Activated CD4-positive, CD25-positive, alpha-beta regulatory T cell (primary cell): ENCODE measurements at places on chromosomes 12 and 14.

GRCh38 chr12:79056775-79057174, 192.2 kb downstream of the SYT1 start:
- DNase-seq = no peak

DNA sequence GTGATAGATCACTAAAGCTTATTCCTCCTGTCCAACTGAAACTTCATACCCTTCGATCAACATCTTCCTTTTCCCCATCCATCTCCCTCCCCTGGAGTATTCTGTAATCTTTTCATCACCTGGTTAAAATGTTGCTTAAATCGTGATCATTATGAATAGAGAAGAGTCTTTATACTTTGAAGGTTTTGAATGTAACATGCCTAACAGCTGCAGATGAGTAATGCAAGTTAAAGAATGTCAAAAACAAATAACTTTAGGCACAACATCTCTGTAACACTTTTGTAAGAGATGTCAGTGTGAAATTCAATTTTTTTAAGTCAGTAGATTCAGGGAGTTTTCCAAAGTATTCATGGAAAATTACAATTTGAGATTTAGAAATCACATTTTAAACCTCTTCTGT, 25.0 kb downstream of the RXYLT1 start:
- DNase-seq = no peak

DNA sequence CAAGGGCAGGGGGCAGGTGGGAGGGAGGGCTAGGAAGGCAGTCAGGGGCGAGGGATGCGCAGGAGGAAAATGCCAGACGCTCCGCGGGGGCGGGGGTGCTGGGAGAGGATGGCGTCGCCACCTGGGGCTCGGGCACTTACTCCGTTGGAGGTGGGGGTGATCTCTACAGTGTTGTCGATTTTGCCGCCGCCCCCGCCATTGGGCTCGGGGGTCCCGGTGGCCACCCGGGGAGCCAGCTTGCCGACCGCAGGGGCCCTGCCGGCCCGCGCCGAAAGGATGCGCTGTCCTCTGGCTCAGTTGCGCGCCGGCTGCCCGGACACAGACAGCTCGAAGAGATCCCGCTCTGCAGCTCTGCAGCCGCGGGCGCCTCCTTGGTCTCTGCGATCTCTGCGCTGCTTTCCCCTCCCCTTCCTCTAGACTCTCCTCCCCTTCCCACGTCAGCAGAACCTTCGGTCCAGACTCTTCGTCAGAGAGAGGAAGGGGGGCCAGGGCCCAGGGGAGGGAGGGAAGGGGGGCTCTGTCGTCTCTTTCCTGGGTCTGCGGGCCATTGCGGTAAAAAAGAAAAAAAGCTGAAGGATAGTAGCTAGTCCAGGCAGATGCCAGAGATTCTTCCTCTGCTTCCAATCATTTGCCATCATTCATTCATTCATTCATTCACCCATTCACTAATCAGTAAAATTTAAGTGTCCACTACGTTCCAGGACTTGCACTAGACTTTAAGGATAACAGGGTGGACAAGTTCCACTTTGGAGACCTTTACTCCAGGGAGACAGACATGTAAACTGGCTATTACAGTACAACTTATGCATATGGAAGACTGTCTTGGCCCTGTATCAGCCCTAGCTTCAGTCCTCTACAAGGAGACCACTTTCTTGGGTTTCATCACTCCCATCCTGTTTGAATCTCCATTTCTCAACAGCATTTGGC, at the start of gene SLC22A17:
TSS of gene SLC22A17 (minus strand) at position 382 of the 927 bp plus-strand sequence.
- DNase-seq = peak; percentile 9

DNA sequence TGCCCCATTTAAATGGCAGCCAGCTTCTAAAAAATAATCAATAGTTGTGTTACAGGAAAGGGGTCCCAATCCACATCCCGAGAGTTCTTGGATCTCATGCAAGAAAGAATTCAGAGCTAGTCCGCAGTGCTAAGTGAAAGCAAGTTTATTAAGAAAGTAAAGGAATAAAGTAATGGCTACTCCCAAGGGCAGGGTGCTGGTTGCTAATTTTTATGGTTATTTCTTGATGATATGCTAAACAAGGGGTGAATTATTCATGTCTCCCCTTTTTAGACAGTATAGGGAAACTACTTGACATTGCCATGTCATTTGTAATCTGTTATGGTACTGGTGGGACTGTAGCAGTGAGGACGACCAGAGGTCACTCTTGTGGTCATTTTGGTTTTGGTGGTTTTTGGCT, 591.3 kb downstream of the LRFN5 start:
- DNase-seq = no peak

DNA sequence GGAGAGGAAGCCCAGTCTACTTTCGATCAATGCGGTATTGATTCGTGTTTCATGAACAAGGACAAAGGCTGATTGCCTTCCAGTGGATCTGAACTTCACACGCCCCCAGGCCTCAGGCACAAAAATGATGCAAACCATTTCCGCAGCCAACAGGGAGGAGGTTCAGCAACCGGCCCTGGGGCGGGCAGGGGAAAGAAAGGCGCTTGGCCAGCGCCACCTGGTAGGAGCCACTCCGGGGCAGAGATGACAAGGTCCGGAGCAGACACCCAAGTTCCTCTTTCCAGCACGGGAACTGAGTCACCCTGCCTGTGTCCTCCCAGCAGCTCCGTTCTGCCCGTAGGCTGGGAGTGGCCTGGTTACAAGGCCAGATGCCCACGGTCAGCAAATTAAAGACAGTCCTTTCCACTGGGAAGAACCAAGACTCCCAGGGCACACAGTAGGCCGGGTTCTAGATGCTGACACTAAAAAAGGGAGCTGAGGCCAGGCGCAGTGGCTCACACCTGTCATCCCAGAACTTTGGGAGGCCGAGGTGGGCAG, 136.3 kb downstream of the SCARB1 start:
- no peak for DNase-seq

DNA sequence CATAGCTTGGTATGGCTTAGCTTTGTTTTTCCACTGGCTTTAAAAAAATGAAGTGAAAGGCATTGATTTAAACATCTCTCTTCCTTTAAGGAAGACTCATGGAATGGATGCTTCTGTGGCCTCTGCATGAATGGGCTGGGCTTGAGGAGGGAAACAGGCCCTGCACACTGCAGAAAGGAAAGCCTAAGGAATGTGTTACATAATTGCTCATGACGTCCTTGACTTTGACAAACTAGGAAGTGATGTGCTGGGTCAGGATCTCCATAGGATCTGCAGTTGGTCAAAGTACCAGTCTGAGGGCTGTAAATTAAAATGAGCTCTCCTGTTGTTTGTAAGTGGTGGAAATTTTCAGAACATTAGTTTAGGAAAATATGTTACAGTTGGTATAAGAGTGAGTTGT, 12.7 kb downstream of the SAMD4A start:
- DNase-seq = no peak

- DNase-seq = no peak
Measured at GRCh38 chr12:67918441-67918840, 70.8 kb upstream of the IFNG-AS1 start.

DNA sequence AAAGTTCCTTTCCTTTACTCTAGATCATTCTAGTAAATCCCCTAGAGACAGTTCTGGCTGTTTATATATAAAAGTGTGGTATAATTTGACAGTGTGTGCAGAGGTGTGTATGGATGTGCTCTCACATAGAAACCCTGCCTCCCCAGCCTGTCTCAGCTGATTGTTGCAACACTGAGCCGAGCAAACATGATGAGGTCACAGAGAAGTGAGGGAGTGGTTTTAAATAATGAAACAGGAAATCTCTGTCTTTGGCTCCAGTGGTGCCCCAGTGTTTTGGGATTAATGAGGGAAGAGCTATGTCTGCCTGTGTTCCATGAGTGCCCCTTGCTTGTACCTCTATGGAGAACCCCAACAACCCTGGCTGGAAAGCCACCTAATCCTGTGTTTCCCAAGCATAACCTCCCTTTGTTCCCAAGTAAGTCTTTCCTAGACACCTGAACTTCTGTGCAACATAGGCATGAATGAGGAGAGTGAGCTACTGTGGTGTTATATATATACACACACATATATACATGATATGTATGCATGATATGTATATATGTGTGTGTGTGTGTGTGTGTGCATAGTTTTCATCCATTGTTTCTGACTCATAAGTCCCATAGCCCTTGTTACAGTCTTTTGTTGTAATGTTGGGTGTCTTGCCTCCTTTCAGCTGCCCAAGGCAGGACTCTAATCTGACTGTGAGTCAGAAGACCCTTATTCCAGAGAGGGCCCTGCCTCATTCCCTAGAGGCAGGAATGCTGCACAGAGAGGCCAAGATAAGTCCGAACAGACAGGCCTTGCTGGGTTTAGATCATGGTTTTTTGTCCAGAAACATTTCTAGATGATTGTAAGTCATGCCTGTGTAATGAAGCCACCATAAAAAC, 18.0 kb downstream of the TRAF3 start:
- no peak for DNase-seq
